ENCODE measurements at places on chromosomes 13 and 19.
A peak's percentile ranks its signal among the peaks of the same experiment; 100 is the strongest.

- DNase-seq: peak; percentile 90
These were observed 1.5 kb upstream of the ATP5F1D start for GRCh38 chr19:1239796-1240737.

- DNase-seq: no peak
These were observed 125.9 kb downstream of the COG6 start for GRCh38 chr13:39781381-39781780.

- no peak for DNase-seq
These were observed 48.4 kb downstream of the ZNRF4 start for GRCh38 chr19:5503598-5503997.

DNA sequence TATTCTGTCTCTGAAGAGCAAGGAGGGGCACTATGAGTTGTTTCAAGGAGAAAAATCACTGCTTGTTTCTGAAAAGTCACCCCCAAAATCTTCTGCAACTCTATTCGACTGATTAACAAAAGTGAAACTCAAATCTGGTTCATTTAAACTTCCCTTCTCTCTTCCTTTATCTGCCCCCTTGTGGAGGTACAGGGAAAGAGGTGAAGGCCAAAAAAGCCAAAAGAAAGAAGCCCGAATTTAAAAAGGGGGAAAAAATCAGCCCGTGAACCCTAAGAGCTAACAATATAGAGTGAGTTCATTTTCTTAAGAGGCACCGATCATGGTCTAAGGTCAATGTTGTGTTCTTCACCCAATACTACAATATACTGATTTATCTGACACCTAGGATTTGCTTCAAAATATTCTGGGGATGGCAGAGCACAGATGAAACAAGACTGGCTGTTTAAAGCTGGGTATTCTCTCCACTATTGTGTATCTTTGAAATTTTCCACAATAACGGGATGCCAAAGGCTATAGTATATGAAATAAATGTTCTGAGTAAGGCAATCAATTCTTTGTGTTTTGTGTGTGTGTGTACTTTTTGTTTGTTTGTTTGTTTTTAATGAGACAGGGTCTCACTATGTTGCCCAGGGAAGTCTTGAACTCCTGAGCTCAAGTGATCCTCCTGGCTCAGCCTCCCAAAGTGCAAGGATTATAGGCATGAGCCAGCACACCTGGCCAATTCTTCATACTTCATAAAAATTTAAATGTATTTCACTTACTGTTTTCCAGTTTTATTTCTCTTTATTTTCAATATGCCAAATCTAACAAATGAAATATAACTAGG lies 55.0 kb upstream of the EEF1AKMT1 start:
- DNase-seq: no peak

- DNase-seq: no peak
These were observed 62.3 kb downstream of the GSX1 start for GRCh38 chr13:27854606-27855005.

DNA sequence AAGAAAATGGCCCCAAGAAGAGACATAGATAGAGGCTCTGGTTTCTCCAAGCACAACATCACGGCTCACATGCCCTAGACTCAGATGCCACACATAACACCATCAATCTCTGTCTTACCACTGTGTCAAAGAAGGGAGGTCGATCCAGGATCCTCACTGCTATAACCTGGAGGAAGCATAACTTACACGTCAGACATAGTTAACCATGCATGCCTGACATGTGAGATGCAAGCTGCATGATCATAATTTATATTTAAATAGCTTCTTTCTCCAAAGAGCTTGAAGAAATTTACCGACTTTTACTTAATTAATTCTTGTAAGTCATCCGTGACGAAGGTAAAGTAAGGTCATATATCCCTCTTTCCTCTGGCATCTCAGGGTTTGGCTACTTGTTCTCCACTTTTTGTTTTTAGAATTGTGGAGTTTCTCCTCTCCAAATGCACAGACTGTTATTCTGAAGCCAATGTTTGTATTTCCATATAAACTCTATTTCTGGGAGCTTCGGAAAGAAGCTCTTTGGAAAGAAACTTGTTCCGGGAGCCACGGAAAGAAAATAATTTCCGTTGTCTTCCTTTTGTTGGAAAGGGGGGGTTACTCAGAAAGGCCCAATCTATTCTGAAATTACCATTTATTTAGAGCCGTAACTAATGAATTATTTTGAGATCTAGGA lies 205.6 kb downstream of the LHFPL6 start:
- no peak for DNase-seq

GRCh38 chr13:52405767-52406494 lies at the start of gene THSD1:
THSD1 (minus strand) TSS chr13:52406172; CDS start chr13:52402600, 3,572 bp downstream.
- peak; percentile 6 for DNase-seq

DNA sequence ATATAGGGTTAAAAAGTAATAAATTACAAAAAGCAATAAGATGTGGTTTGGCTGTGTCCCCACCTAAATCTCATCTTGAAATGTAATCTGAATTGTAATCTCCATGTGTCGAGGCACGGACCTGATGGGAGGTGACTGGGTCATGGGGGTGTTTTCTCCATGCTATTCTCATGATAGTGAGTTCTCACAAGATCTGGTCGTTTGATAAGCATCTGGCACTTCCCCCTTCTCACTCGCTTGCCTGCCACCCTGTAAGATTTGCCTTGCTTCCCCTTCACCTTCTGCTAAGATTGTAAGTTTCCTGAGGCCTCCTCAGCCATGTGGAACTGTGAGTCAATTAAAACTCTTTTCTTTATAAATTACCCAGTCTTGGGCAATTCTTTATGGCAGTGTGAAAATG lies 577.4 kb downstream of the TBC1D4 start:
- no peak for DNase-seq

- DNase-seq: no peak
These were observed 342.7 kb downstream of the COG6 start for GRCh38 chr13:39998166-39998565.

GRCh38 chr13:59450229-59450628 lies 713.5 kb downstream of the DIAPH3 start:
- no peak for DNase-seq

DNA sequence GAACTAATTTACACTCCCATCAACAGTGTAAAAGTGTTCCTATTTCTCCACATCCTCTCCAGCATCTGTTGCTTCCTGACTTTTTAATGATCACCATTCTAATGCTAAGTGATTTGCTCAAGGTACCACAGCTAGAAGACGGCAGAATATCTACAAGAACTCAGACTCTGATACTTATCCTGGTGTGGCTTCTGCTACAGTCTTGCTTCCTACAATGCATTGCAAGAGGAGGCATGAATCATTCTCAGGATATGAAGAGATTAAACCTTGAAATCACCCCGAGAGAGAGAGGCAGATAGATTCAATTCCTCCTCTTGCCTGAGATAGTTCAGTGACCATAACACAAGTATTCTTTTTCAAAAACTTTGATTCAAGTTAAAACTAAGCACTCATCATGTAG lies 306.4 kb downstream of the TBC1D4 start:
- DNase-seq: no peak

GRCh38 chr19:40811478-40812341 lies 12.7 kb downstream of the EGLN2 start:
- DNase-seq: no peak

DNA sequence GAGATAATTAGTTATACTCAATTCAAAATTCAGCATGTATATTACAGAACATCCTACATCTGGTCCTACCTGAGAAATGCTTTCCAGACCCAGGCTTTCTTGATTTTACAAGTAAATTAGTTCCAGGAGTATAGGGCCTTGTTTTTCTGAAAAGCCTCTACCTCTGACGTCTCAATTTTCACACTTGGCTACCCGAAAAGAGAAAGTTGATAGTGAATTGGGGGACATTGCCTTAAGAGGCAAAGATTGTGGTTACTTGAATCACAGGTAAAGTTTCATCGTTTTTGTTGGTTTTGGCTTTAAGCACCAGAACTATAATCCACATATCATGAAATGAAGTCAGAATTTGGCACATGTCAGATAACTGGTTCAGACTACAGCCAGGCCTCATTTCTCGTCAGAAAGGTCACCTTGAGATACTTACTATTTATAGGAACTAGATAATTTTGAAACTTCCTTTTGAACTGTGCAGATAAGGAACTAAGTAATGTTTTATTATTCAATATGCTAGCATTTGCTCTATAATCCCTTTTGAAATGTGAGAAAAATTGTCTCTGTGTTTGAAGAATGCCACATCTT lies 30.8 kb downstream of the FAM124A start:
- DNase-seq: no peak
